HCEC 1CT (cell line): ENCODE measurements at places on chromosomes 11 and 22.

- DNase-seq: no peak
Observed at GRCh38 chr11:86278226-86278625, 23.8 kb upstream of the HIKESHI start.

GRCh38 chr11:32334822-32335221, 100.5 kb downstream of the WT1 start:
- DNase-seq: no peak

DNA sequence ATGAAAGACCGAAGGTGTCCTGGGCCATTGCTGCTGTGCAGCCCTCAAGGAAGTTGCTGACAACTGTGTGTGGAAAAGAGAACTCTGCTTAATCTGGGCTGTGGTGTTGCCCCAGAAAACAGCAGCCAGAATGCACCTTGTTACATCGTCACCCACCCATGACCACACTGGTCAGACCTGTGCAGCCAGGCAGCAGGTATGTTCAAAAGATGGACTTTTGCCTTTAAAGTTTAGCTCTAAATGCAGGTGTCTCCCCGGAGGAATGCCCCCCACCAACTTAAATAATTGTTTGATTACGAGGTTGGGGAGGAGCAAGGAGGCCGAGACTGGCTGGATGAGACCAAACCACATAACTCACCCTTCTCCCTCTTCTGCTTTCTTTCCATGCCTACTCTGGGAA, 15.3 kb upstream of the POLA2 start:
- no peak for DNase-seq

GRCh38 chr11:89249196-89249595, 71.5 kb downstream of the TYR start:
- DNase-seq: no peak

DNA sequence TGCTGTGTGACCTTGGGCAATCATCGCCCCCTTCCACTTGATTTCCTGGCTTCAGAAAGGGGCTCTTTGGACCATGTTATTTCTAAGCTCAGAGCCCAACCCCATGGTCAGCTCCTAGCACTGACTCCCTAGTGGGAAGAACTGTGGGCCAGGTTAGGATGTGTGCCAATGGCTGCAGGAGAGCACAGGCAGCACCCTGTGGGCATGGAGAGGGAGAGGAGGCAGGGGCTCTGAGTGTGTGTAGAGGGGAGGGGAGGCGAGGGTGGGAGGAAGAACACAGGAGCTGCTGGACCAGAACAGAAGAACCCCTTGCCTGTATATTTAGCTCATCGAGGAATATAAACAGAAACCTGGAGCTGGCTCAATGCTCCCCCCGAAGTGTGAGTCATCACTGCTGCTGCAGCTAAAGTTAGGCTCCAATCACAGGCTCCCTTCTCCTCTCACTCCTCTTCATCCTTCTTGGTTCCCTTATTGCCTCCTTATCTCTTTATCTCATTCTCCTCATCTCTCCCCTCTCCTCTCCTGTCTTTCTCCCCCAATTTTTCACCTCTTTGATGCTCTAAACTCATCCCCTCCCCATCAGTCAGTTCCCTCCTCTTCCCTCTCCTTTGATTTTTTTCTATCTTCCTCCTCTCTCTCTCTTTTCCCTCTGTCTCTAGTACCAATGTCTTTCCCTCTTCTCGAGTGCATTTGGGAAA, 14.5 kb upstream of the RPS19BP1 start:
- peak; percentile 66 for DNase-seq

- DNase-seq: peak; percentile 45
Observed at GRCh38 chr11:859394-860131, 16.9 kb downstream of the TSPAN4 start.

DNA sequence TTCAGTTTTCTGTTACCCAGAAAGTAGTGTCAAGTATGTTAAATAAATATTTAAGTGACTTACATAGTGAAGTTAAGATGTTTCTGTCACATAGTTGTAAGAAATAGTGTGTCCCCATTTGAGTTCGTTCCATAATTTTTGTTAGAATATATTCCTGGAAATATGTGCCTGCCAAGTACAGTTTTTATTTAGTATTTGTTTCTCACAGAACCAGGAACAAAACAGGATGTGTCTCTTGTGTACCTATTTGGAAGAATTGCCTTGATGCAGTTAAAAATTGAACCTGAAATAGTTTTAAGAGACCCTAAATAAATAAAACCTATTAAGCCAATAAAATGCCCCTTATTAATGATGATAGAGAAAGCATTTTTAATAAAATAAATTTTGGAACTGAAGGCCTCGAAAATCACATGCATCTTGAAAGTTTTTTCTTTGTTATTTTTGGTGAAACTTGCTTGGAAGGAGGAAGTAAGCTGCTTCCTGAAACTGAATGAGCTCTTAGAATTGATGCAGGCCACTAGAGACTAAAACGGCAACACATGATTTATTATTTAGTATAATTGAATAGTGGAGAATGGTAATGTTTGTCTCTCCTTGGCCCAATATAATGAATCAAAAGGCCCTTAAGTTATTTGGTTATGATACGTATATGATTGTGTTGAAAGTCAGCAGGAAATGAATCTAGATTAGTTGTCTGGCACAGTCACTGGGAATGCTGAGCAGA, 55.9 kb downstream of the SWAP70 start:
- no peak for DNase-seq

DNA sequence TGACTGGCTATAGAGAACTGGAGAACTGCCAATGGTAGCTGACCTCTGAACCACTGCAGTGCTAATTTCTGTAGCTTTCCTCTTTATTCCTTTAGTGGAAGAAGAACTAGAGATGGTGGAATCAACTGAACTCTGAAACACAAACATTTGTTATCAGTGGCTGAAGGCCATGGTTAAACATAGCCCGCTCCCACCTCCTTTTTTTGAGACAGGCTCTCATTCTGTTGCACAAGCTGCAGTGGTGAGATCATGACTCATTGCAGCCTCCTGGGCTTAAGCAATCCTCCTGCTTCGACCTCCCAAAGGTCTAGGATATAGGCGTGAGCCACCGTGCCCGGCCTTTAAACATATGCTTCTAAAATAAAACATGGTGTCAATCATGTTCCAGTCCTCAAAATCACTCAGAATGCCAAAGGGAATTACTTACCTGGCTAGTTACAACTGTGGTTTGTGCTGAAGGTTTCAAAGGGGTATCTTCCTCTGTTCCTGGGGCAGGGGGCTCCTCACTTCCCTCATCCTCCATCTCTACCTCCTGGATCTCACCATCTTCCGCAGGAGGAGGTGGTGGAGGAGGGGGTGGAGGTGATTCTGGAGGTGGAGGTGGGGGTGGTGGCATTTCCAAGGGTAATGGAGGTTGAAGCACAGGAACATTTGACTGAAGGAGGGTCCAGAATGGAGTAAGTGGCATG, 9.0 kb upstream of the AGBL2 start:
- peak; percentile 53 for DNase-seq

DNA sequence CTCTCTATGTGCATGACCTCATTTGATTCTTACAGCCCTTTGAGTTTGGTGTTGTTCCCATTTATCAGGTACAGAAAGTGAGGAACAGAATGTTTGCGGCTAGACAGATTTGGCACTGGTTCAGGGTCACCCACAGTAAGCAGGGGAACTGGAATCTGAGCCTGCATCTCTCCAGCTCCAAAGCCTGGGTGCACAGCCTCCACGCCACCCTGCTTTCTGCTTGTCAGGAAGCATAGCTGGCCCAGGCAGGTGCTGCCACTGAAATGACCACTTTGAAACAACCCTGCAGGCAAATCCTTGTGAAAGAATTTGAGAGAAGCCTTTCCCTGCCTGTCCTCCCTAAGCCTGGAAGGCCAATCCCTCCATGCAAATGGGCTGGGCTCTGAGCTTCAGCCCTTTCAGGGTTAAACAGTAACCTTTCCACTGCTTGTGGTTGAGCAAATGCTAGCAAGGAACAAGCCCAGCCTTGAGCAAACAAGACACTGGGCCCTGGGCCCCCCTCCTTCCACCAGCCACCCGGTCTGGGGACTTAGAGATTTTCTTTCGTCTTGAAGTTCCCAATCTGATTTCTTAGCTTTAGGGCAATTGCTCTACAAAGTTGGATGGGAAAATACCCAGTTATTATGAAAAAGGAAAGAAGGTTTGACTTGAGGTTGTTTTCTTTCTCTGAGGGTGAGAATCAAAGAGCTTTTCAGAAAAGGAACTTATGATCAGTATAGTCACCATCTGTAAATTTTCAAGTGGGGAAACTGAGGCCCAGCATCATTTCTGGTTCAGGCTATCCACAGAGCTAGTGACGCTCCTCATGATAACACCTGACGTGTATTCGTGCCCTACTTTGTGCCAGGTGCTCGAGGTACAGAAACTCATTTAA, 19.4 kb downstream of the EHF start:
- DNase-seq: no peak

DNA sequence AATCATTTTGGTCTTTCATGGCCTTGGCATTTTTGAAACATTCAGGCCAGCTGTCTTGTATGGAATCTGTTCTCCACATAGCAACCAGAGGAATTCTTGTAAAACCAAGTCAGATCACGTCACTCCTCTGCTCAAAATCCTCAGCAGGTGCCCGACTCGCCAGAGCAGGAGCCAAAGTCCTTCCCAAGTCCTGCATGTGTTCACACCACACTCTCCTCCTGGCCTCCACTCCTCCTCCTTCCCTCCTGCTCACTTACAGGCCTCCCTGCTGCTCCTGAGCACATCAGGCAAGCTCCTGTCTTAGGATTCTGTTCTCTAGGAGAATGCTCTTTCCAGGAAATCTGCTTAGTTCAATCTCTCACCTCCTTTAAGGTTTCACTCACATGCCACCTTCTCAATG, 6.9 kb upstream of the PSMC3 start:
- no peak for DNase-seq

- DNase-seq: no peak
Observed at GRCh38 chr11:113162592-113162962, 151.8 kb upstream of the TTC12 start.

GRCh38 chr11:34036456-34036855, 15.1 kb upstream of the CAPRIN1 start:
- no peak for DNase-seq

DNA sequence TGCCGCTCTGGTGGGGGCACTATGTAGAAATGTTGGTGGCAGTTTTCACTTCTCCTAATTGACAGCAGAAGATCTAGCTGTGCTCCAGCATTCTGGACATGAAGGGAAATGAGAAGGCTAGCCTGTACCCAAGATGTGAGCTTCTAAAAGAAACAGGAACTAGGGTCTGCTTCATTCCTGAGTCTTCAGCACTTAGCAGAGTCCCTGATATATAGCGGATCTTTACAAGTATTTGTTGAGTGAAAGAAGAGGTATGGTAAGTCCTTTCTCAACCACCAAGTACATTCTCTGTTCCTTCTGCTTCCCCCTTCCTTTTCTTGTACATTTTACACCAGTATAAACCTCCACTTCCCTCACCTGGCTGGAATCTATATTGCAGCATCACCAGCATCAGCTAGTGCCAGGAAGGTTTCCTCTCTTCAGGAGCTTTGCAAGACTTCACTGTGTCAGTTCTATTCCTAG, 408.3 kb upstream of the CADM1 start:
- DNase-seq: no peak

DNA sequence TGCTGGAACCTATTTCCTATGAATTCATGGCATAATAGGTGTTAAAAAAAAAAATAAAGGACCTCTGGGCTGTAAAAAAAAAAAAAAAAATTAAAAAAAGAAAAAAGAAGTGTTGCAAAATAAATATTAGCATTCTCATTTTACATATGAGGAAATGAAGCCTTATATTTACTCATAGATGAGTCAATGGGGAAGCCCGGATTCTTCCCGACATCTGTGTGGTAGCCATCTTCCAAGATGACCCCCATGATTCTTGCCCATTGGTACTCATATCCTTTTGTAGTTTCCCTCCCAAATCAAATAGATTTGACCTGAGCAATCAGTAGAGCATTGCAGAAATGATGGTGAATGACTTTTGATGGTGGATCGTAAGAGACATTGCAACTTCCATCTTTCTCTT, 3.0 kb upstream of the SWAP70 start:
- DNase-seq: peak; percentile 78

GRCh38 chr11:128291835-128292234, 295.5 kb downstream of the ETS1 start:
- DNase-seq: no peak

DNA sequence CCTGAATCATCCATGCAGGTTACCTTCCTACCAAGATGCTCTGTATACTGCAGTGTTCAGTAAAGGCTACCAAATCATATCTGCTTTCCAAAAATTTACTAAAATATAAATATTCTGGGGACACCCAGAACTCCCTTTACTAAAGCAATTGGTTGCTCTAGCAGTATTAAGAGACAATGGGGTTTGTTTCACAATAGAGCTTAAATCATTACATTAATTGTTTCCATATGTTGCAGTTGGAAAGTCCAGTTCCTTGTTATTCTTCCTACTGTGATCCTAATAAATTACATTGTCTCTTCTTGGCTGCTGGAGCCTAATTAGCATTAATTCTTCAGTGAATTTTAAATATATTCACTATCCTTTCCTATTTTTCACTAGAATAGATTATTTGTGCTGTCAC, 316.0 kb upstream of the MTNR1B start:
- no peak for DNase-seq

DNA sequence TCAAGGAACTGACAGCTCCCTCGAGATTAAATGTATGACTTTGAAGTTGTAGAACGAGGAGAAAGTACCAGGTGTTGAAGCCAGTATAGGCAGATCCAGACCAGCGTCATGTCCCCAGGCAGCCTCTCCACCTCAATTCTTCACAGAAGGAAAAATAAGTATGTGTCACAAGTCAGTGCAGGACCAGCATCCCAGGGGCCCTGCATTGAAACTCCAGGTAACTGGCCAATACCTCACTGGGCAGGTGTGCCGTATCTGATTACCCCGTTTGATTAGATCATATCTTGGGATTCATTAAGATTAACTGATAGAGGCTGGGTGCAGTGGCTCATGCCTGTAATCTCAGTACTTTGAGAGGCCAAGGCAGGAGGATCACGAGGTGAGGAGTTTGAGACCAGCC, 466.7 kb upstream of the B3GAT1 start:
- DNase-seq: no peak

DNA sequence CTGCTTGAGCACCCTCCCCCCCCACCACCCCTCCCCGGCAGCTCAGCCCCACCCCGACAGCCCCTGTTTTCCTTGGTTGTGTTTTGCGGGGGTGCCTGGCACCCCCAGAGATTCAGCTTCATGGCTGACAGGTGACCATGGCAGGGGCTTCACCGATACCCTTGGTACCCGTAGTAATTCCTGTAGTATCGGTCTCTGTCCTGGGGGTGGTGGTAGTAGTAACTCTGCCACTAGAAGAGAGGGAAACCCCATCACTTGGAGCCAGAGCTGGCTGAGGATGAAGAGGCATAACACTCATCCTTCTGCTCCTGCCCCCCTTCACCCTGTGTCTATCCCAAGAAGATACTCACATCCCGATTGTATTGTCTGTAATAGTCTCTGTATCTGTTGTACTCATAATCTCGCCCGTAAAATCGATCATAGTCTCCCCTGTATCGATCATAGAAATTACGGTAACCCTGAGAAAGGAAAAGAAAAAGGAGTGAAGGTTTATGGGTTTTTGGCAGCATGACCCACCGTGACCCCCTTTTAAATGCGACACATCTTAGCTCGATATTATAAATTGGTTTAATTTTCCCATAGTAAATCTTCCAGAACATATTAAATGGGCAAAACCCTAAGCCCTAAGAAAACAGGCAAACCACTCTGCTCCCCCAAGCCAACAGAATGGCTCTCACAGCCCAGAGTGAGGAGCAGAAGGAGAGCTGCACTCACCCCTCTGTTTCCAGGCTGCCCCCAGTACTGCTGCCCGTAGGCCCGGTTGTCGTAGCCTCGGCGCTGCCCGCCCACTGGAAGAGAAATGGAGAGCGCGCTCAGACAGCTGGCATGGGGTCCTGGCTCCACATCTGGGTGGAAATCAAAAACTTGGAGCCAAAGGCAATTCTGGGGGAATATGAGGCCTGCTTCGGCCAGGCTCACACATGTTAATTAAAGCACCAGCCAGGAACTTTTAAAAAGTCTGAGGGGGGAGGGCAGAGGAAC, 8.0 kb downstream of the GNG3 start:
- no peak for DNase-seq

GRCh38 chr11:2330696-2331095, 28.9 kb downstream of the TSPAN32 start:
- DNase-seq: no peak
